ENCODE measurements at places on chromosomes 7 and 10. TPM values are rescaled to one million over a fixed set of nuclear protein-coding genes. Genes with fewer than 3 reads are reported as not detected.

Gene ACHE
- 5.1 TPM for total RNA-seq

DNA sequence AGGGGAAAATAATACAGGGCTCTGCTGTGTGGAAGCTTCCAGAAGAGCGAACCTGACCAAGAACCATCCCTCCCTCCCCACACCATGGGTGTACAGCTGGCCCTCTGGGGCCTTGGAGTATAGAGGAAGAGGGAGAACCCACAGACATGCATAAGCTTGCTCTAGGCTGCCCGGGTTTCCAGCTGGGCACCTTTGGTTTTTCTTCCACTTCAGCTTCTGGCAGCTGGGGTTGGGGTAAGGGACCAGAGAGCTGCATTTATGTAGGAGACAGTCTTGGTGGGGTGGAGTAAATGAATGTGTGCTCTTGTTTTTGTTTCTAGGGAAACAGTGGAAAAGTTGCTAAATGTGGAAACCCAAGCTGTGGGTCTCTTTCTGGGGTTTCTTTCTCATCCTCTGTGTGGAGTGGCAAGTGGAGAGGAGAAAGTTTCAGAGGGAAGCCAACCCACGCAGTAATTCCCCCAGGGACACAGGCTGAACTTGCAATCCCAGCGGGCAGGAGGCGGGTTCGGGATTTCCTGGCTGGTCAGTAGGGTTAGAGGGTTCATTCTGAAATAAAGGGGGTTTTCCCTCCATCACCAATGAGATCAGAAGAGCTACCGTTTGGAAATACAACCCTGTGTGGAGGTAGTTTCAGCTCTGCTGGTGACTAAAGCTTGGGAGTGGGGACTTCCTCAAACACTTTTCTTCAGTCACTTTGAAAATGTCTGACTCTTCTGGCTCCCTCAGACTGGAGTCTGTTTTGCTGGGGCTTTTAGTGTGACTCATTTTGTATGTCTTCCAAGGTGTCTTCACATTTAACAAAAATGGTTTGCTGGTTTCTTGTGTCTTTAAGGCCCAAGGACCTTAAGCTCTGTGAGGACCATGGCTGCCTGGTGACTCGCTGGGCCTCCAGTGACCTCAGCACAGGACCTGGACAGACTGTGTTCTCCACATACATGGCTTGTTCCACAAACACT, 22.2 kb upstream of the SRGN start:
- no peaks in the 10 kb centered on the region for H3K27me3 ChIP-seq
- H3K36me3 ChIP-seq, result no peaks in the 10 kb centered on the region
- peak overlapping the region; percentile 91 for H3K27ac ChIP-seq

DNA sequence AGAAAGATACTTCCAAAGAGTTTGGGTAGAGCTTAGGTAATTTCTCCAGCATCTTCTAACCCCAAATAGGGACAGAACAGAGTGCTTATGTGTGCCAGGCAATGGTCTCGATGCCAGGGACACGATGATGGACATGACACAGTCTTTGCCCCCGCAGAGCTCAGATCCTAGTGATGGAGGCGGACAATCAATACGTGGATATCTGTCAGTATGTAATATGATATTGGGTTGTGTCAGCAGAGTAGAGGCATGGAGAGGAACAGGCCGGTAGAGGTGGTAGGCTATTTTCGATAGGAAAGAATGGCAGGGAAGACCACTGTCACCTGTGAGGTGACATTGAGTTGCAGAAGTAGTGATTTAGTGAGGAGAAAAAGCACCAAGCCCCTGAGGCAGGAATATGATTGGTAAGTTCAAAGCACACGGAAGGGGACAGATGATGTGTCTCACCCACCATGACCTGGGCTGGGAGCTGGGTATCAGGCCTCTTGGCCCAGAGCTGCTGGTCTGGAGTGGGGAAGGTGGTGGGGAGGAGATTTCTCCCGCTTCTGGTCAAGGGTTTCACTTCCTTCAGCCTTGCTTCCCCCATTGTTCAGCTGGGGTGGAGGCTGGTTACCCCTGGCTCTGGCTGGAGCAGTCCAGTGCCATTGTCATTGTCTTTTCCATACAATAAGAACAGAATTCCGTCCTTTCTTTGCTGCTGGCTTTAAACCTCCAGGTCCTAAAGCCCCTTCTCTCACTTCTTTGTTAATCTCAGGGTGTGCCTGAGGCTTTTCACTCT, 36.0 kb upstream of the SRGN start:
- no peaks in the 10 kb centered on the region for H3K36me3 ChIP-seq
- DNase-seq, result no peak
- peak overlapping the region; percentile 85 for H3K27ac ChIP-seq
- H3K4me1 ChIP-seq, result peaks cover 89% of the 10 kb centered on the region

DNA sequence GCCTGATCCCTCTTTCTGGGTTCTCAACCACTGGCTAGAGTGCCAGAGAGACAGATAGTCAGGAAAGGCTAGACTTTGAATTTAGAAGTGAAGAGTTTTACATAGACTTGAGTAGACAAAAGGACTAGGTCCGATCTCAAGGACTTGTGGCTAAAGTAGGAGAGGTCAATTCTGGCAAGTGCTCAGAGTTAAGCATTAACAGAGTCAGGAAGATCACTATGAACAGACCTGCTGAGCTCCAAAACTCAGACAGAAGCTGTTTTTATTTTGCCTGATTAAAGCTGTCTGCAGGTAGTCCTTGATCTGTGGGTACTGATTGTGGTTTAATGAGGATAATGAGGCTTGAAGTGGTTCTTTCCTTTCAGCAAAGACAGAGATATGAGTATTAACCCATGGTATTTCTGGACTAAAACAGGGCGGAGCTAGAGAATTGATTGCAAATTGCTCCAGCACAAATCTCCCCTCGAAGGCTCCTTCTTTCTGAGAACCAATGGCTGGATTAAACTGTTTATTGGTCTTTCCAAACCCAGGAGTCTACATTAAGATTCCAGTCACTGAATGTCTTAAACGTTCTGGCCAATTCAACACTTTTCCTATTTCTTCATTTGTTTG, 423.2 kb downstream of the IPMK start:
- H3K27ac ChIP-seq, result no peak overlapping the region
- H3K4me1 ChIP-seq, result no peaks in the 10 kb centered on the region
- no peak overlapping the region for H3K4me3 ChIP-seq
- H3K27me3 ChIP-seq, result no peaks in the 10 kb centered on the region

DNA sequence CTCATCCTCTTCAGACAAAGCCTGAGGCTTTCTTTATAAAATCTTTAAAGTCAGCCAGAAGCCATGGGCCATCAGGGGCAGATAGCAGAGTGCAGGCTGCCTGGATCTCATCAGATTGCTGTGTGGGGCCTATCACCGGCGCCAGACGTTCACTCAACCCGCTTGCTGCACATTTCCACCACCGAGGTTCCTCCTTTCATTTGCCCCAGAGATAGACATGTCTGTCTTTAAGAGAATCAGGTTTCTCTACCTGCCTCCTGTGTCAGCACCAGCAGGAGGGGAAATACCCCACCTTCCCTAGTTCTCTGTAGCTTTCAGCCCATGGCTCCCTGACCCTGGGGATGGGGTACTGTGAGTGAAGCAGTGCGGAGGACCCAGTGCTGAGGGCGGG, 22.0 kb downstream of the SLC18A2 start:
- no peaks in the 10 kb centered on the region for H3K4me1 ChIP-seq
- no peak overlapping the region for H3K27ac ChIP-seq
- H3K36me3 ChIP-seq, result no peaks in the 10 kb centered on the region

DNA sequence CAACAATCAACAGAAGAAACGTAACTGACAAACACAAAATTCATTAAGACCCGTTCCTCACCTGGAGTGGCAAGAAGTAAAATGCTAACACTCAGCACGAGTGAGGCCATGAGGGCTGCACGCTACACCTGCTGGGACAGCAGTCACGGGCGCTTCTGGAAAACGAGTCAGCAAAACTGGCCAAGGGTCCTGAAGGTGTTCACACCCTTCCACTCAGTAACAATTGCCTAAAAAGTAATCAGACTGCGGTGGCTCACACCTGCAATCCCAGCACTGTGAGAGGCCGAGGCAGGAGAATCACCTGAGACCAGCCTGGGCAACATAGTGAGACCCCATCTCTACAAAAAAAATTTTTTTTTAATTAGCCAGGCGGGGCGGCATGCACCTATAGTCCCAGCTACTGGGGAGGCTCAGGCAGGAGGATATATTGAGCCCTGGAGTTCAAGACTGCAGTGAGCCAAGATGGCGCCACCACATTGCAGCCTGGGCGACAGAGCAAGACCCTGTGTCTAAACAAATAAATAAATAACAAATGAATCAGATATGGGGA, 199.1 kb downstream of the MAD1L1 start:
- H3K36me3 ChIP-seq, result no peaks in the 10 kb centered on the region
- no peaks in the 10 kb centered on the region for H3K27me3 ChIP-seq
- no peak overlapping the region for H3K4me3 ChIP-seq

- no peaks in the 10 kb centered on the region for H3K4me1 ChIP-seq
- DNase-seq, result no peak
- H3K36me3 ChIP-seq, result no peaks in the 10 kb centered on the region
- no peak overlapping the region for H3K4me3 ChIP-seq
Measured at GRCh38 chr7:122833888-122834570, 52.2 kb downstream of the CADPS2 start.
